ENCODE measurements at places on chromosomes 16 and 17.

GRCh38 chr17:52026075-52026474 is 132.4 kb downstream of the CA10 start:
- DNase-seq = no peak

DNA sequence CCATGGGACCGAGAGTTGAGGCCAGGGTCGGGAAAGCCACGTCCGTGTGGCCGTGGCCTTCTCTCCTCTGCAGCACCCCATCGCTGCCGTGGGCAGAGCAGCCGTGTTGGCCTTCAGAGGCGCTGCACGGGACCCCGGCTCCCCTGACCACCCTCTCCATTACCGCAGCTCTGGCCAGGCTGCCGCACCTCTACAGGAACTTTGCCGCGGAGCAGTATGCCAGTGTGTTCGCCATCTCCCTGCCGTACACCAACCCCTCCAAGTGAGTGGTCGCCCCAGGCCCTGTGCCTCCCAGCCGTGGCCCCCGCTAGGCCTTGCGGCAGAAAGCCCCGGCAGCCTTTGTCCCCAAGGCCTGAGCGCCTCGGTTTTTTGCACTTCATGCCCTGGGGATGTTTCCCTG is 27.8 kb downstream of the TSC2 start:
- no peak for DNase-seq

DNA sequence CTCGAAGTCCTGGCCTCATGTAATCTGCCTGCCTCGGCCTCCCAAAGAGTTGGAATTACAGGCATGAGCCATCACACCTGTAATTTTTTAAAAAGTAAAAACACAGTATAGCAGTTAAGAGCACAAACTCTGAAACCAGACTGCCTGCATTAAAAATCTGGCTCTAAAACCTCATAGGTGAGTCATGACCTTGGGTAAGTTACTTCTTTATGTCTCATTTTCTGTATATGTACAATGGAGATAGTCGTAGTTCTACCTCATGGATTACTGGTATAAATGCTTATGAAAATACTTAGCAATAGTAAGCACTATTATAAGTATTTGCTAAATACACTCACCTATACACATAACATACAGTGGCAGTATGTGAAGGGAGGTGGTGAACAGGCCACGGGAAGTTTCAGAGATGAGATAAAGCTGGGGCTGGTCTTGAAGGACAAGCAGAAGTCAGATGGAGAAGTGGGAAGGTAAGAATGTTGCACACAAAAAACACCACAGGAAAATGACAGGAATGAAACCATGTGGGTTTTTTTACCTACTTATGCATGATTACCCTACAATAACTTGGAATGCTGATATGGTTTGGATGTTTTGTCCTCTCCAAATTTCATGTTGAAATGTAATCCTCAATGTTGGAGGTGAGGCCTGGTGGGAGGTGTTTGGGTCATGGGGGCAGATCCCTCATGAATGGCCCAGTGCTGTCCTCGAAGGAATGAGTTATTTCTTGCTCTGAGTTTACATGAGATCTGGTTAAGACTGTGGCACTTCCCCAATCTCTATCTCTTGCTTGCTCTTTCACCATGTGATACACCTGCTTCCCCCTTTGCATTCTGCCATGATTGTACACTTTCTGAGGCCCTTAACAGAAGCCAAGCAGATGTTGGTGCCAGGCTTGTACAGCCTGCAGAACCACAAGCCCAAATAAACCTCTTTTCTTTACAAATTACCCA is 33.9 kb downstream of the ZNF652 start:
- DNase-seq = no peak

- DNase-seq = no peak
Observed at GRCh38 chr16:86170720-86171119, 271.8 kb downstream of the IRF8 start.

DNA sequence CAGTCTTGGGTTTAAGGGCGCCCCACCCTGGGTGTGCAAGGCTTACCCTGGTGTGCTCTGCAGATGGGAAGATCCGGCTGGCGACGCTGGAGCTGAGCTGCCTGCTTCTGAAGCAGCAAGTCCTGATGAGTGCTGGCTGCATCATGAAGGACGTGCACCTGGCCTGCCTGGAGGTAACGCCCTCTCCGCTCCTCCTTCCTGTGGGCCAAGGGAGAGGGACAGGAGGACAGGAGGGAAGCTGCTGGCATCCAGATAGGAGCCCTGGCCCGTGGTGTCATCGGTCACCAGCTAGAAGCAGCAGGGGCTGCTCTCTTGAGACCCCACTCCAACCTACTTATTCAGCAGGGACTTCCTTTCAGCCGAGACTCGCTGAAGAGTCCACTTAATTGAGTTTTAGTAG is 97.8 kb downstream of the CLEC16A start:
- DNase-seq = no peak

DNA sequence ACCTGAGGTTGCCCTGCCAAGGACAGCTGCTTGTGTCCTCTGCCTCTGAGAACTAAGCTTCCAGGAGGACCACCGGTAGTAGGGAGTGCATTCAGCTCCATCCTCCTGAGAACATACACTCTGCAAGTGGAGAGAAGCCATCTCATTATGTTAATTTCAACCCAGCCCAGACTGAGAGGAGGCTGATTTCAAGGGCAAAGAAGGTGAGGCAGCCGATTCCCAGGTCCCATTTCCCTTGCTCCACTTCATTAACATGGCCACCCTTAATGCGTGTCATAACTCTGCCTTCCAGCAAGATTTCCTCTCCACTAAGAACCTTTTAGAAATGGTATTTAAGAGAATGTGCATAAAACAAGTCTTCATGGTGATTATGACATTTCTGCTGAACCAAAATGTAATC is 72.5 kb downstream of the CDH13 start:
- no peak for DNase-seq

GRCh38 chr17:156946-157345 is 19.6 kb downstream of the SCGB1C2 start:
- DNase-seq = no peak

DNA sequence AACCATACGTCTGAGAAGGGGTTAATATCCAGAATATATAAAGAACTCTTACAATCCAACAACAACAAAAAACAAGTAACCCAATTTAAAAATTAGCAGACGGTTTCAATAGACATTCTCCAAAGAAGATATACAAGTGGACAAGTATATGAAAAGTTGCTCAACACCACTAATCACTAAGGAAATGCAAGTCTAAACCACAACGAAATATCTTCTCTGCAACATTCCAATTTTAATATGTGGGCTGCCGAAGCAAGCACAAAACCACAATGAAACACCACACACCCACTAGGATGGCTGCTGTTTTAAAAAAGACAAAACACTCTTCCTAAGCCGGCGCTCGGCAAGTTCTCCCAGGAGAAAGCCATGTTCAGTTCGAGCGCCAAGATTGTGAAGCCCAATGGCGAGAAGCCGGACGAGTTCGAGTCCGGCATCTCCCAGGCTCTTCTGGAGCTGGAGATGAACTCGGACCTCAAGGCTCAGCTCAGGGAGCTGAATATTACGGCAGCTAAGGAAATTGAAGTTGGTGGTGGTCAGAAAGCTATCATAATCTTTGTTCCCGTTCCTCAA is 5.9 kb upstream of the SLC13A2 start:
- no peak for DNase-seq

DNA sequence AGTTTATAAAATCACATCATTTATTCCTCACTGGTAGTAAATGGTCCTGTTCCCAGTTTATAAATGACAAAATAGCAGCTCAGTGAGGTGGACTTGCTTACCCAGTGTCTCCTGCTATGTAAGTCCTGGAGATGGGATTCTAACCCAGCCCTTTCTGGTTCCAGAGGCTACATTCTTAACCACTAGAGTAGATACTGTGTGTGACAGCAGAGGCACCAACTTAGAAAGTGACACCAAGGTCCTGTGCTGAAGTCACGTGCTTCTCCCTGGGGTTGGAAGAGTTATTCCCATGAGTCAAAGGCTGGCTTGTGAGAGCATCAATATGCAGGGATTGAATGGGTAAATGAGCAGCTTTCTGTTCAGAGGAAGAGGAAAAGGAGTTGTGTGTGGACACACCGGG is 167.3 kb upstream of the IRX3 start:
- DNase-seq = no peak

GRCh38 chr17:17890773-17891759 is 54.3 kb upstream of the SREBF1 start:
- no peak for DNase-seq

GRCh38 chr16:67235816-67236562 is 9.1 kb downstream of the TMEM208 start:
- DNase-seq = no peak

GRCh38 chr16:709566-710499 is 4.2 kb upstream of the FBXL16 start:
- DNase-seq = peak; percentile 73

- no peak for DNase-seq
Observed at GRCh38 chr17:64420143-64420670, 28.7 kb upstream of the MILR1 start.

DNA sequence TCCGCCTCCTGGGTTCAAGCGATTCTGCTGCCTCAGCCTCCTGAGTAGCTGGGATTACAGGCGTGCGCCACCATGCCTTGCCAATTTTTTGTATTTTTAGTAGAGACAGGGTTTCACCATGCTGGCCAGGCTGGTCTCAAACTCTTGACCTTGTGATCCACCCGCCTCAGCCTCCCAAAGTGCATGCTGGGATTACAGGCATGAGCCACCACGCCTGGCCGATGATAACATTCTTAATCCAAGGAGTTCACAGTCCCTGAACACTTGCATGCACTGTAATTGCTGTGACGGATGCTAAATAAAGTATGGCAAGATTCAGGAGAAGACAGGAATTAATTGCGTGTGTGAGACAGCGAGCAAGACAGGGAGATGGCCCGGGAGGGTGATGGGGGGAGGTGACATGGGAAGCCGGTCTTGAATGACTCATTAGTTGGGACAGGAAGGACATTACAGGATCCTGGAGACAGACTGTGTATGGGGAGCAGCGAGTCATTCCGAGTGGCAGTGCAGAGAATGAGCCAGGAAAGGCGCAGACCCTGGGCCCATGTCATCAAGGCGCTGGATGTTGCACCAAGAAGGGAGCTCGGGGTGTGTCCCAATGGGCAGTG is 6.7 kb downstream of the ABCA3 start:
- DNase-seq = no peak

Data from C1 segment of cervical spinal cord (tissue), 14 donors.